ENCODE measurements at places on chromosomes 13 and 19.
A peak's percentile ranks its signal among the peaks of the same experiment; 100 is the strongest.

DNA sequence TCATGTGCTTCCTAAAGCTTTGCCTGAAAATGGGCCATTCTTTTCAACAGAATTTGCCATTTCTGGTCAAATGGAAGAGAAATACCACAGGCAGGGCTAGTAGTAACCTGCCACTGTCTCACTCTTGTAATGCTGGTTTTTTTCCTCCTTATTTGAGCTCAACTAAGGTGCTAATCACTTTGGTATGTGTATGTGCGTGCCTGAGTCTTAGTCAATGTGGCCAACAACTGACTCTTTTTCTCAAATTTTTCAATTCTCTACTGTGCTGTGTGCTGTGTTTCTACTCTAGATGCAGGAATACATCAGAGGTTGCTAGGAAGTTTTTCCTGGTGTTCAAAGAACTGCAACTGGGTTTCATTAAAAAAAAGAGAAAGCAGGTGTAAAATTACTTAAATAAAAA is 870.2 kb downstream of the EFNB2 start:
- DNase-seq = no peak

DNA sequence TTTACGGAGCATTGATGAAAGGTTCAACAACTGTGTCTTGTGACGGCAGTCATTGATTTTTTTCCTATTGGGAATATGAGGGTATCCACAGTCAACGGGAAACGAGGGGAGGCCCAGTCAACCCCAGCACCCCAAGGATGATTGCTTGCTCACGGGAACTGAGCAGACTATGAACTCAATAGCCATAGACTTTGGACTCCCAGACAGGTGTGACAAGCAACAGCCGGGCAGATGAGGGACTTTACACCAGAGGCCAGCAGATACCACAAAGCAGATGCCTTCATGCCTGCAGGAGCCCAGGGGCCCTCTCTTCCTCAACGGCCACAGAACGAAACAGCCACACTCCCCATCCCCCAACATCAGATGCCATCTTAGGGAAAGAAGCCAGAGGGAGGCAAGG is 80.3 kb upstream of the FLT1 start:
- no peak for DNase-seq

GRCh38 chr13:37395544-37395943 is 203.0 kb downstream of the POSTN start:
- DNase-seq = no peak

DNA sequence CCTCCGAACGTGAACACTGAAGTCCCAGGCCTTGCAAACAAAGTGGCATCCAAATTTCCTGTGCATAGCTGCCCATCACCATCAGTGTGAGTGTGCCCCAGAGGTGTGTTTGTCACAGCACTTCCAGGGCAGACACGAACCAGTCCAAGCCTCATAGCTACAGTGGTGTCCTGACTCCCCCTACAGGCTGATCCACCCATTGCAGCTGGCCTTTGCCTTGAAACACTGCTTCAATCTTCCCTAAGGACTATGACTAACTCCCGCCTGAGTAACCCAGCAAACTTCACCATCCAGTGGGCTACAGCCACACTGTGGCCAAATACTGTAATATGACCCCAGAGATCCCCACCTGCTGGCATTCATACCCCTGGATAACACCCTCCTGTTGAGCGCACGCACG is 3.9 kb downstream of the ZNF266 start:
- DNase-seq = no peak

GRCh38 chr13:24301434-24301833 is 7.9 kb upstream of the C1QTNF9 start:
- DNase-seq = no peak

GRCh38 chr13:90107661-90108060 is 1239.8 kb upstream of the MIR17HG start:
- no peak for DNase-seq

DNA sequence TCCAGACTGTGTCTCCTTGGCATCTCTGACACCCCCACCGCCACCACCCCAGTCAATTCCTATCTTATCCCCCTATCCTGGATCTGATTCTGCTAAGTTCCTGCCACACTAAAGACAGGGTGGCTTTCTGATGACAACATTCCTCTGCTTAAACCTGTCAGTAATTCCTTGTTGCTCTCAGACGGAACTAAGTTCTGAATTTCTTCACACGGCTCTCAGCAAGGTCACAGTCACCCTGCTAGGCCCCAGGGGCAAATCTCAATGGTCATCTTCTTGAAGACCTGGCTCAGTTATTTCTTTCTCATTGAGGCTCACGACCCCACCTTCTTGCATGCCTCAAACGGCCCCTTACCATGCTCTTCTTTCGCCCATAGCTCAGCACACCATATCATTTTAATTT is 7.6 kb downstream of the ALOX5AP start:
- no peak for DNase-seq

GRCh38 chr13:21481359-21481758 is 22.3 kb upstream of the ZDHHC20 start:
- peak; percentile 67 for DNase-seq

DNA sequence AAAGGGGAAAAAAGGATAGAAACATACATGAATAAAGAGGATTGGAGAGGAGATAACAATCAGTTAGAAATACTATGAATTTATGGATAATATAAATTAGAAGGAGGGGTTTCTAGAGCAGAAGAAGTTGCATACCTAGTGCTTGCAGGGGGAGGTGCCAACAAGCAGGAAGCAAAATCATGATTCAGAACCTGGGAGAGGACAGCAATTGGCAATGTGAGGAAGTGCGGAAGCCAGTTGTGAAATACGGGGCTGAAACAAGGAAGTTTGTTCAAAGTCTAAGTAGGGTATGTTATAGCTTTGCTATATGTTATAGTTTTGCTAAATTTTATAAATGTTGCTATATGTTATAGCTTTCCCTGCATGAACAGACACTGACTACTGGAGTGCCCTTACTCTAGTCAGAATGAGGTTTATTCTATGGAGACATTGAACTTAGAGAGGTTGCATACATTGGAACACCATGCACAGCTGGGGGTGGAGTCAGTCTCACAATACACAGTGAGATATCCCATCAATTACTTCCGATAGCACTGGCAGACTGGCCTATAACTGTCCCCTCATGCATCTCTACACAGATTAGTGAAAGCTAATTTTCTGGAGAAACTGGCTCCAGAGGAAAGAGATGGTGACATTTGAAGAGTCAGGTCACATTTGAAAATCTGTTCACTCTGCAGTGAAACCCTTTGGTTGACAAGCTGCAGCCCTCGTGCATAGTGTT is 92.1 kb downstream of the GPC6 start:
- DNase-seq = no peak

- no peak for DNase-seq
Observed at GRCh38 chr19:45231891-45232290, 13.3 kb downstream of the EXOC3L2 start.

GRCh38 chr19:12603714-12604113 is 6.9 kb downstream of the ZNF490 start:
- no peak for DNase-seq

GRCh38 chr19:29622166-29623070 is 16.3 kb downstream of the POP4 start:
- no peak for DNase-seq

DNA sequence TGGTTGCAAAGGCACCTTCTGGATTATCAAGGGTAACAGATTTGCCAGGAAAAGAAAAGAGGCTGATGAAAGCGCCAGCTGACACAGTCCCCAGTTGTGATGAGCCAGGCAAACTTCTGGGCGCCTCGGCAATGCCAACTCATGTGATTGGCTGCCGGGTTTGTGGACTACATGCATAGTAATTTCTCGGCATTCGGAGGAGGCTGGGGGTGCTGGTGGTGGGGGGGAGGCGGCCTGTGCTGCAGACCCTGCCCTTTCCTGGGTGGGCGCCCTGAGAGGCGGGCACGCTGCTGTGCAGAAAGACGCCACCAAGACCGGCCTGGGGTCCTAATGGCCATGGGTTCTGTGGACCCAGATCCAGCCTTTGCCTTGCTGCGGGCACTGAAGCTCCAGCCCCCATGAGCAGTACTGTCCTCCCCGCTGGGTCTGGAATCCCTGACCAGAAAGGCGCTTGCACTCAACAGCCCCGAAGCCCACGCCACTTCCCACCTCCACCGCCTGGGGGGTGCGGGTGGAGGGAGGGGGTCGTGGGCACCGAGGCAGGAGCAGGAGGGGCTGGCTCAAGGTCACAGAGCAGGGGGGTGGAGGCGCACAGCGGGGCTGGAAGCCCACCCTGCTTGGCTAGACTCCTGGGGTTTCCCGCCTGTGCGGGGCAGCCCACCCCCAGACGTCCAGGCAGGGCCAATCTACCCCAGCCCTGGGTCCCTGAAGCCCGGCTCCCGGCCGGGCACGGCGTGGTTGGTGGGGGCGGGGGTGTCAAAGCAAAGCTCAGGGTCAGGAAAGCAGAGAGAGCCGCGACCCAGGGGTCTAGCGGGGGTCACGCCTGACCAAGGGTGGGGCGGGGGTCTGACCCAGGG is 1.0 kb downstream of the DIRAS1 start:
- DNase-seq = no peak

- no peak for DNase-seq
Observed at GRCh38 chr13:98978280-98978679, 416 bp upstream of the DOCK9 start.

- DNase-seq = no peak
Observed at GRCh38 chr13:37918751-37919150, 49.2 kb upstream of the TRPC4 start.

- peak; percentile 3 for DNase-seq
Observed at GRCh38 chr19:39246951-39247669, 1.5 kb downstream of the IFNL4 start.
